ENCODE measurements at places on chromosomes 2 and 18.
A peak's percentile ranks its signal among the peaks of the same experiment; 100 is the strongest.

DNA sequence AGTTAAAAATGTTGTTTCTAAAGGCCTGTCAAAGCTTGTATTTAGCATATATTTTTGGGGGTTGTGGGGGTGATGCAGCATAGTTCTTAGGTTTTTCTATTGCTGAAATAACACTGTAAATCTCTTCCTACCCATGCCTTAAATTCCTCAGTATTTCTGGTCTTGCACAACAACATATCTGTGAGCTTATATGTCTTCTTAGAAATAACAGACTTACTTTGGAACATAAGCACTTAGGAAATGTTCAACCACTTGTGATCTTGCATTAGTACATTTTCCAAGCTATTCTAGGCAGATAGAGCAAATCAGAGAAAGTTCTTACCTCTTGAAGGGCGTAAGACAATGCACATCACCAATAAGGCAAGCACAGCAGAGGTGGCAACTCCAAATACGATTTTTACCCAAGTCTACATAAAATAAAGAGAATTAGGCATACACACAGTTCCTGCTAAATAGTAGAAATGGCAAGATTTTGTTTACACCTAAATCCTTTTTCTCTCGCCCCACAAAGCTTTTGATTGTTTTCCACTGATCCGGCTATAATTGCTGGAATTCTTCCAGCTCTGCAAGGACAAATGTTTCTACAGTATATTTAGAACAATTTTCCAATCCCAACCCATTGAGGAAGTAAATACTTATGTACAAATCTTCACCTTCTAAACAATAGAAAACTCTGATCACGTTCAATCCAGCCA lies 512 bp downstream of the FAP start:
- no peak for DNase-seq

GRCh38 chr2:128628206-128628605 lies 309.5 kb upstream of the HS6ST1 start:
- no peak for DNase-seq

GRCh38 chr2:66686755-66687154 lies 251.8 kb downstream of the MEIS1 start:
- DNase-seq, result no peak

GRCh38 chr18:35730691-35731370 lies 149.3 kb downstream of the GALNT1 start:
- no peak for DNase-seq

DNA sequence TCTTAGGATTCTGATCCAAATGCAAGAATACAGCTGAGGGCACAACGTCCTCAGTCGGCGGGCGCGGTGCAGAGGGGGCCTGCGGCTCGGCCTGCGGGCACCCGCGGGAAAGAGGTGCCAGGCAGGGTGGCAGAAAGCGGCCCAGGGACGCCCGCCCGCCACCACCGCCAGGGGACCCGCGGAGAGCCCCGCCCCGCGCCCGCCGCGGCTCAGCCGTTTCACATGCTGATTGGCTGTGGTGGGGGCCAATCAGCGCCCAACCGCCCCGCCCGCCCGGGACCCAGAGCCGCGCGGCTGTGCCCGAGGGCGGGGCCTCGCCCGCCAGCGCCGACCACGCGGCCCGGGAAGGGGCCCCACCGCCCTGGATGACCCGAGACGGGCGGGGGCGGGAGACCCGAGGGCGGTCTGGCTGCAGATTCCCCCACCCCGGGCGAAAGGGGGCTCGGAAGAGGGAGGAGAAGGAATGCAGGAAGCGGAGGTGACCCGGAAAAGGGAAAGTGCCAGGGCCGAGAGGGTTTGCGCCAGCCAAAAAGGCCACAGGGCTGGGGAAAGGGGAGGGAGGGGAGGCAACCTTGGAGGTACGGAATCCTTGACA lies 8.0 kb downstream of the IRS1 start:
- peak; percentile 90 for DNase-seq

DNA sequence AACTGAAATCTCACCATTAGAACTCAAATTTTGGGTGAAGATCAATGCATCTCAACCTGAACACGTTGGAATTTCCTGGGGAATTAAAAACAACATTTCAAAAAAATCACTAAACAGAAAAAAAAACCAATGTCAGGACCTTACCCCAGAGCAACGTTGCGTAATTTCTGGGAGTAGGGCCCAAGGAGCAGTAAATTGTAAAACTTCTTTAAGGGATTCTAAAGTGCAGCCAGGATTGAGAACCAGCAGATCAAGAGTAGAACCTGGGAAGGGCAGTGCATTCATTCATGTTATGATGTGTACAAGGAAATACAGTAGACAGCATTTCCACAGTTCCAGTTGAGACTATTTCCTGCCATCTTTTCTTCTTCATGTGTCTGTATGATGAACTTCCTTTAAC lies 56.9 kb downstream of the RHBDD1 start:
- no peak for DNase-seq

GRCh38 chr2:222760301-222760897 lies 88.9 kb downstream of the MOGAT1 start:
- no peak for DNase-seq
